Activated T-helper 1 cell treated with anti-CD3 and anti-CD28 coated beads, Interleukin-12 subunit alpha, Interleukin-12 subunit beta, Interleukin-2, Interleukin-4 antibody, amounts not matched to agents 30 ng/mL and 10 ng/mL and 1 ng/mL, durations not matched to agents 14 hours and 24 hours and 36 hours (primary cell): ENCODE measurements at places on chromosomes 6 and 20. TPM values are rescaled to one million over a fixed set of nuclear protein-coding genes. Genes with fewer than 3 reads are reported as not detected.

HAO1 gene
- not detected in 2 replicates for total RNA-seq

DNA sequence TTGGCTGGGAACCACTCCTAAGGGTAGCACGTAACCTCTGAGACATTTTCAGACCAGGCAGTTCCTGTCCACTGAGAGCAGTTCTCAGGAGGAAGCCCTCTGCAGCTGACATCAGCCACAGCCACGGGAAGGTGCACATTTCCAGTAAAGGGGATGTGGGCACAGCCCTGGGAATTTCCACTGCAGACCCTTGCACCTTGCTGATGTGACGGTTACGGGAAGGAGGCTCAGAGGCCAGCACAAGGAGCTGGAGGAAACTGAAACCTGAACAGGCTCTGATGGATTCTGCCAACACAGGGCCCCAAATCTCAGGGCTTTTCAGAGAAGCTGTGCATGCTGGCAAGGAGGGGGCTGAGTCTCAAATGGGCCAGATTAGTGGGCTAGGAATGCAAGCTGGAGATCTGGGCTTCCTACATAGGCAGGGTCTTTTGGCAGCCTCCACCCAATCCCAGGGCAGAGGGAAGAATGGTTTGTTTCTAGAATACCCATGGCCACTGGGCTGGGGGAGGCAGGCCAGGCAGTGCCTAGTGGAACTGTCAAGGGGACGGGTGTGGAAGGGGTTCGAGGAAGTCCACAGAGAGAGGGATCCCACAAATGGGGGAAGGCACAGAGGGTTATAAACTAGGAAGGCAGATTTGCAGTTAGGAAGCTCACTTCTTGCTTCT lies 14.2 kb downstream of the EBF4 start:
- DNase-seq, result no peak

DNA sequence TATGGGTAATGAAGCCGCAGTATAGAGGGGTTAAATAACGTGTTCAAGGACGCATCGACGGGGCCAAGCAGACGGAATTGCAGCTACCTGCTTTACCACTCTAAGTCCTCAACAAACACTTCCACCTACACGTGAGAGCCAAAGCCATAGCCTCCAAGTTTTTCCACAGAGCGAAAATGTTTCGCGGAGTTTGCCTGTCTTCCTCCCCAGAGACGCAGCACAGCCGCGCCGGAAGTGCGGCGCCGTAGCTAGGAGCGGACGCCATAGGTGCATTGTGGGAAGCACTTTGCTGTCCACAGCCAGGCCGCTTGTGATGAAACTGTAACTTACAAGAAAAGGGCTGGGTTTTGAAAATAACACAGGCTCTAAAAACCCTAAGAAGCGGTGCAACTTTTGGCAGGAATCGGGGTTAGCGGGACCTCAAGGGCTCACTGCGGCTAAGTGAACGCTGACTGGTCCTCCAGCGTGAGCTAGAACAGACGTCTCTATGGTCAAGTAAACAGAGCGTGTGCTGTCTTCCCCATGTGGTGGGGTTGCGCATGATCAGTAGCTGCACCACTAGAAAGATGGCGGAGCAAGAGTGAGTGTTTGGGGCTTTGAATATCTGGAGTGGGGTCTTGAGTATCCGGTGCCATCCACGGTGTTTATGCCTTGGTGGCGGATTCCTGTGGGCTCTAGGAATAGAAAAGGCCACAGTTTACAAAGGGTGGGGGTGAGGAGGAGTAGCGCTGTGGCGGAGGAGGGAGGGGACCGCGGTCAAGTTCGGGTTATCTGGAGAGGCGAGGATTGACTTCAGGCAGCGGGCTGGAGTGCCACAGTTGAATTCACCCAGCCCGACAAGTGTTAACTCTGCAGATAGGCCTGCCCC lies at the start of gene RPL7L1:
TSS of gene RPL7L1 (plus strand) at position 245 of the 868 bp plus-strand sequence. CDS start at position 540, 295 bp downstream.
- peak; percentile 82 for DNase-seq

DNA sequence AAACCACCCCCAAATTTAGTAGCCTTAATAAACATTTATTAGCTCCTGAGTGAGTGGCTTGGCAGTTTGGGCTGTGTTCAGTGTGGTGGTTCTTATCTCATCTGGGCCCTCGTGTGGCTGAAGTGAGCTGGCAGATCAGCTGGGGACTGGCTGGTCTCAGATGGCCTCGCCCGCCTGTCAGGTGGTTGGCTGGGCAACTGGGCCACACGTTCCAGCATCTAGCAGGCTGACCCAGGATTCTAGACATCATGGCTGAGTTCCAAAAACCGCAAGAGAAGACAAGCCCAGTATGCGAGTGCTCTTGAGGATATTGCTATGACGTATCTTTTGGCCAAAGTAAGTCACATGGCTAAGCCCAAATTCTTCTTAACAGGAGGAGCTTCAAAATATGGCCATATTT lies 28.9 kb downstream of the EIF2S2 start:
- DNase-seq, result no peak

GRCh38 chr6:8941577-8941976 lies 506.2 kb upstream of the SLC35B3 start:
- no peak for DNase-seq
